ENCODE measurements at places on chromosomes 1 and 21.

- peak; percentile 29 for DNase-seq
These were observed 8.8 kb upstream of the CEP85 start for GRCh38 chr1:26225033-26225831.

GRCh38 chr1:34500451-34500850 is 254.4 kb upstream of the GJB5 start:
- no peak for DNase-seq

DNA sequence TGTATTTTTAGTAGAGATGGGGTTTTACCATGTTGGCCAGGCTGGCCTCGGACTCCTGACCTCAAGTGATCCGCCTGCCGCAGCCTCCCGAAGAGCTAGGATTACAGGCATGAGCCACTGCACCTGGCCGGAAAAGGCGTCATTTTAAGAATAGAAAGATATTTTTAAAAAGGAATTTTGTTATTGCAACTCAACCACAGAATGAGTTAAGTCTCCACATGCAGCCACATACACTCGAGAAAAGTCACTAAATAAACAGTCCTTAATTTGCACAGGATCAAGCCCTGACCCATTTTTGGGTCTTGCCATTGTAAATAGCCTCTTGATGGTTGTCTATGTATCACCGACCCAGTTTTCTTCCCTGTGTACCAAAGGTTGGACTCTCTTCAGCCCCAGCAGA is 85.5 kb downstream of the FBXO2 start:
- DNase-seq, result no peak

DNA sequence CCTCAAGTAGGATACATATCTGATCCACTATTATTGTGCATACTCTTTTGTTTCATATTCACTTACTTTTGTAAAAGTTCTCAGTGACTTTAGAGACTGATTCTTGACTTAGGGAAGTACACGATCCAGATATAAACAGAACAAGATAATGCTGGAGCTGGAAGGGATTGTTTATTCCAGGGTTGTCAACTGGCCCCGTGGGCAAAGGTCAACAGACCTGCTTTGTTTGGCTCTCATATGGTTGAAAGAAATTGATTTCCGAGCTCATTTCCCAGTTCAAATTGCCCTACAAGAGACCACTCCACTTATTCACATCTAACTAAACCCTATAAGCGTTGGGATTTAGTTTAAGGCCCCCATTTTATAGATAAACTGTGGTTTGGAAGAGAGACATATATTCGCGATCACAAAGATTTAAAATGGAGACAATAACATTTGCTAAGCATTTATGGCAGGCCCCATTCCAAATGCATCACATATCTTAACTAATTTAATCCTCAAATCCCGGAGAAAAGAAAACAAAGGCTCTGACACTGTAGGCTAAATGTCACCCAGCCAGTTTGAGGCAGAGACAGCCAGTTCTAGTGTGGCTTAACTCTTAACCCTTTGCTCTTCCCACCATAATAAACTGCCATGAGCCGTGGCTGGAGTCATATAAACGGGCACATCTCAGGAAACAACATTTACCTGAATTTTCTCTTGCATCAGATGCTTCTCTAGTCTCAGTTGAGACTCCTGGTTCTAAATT is 20.6 kb downstream of the REG4 start:
- no peak for DNase-seq

GRCh38 chr1:197808880-197809279 is 33.6 kb upstream of the DENND1B start:
- no peak for DNase-seq

GRCh38 chr1:234507089-234507488 is 28.1 kb upstream of the TARBP1 start:
- no peak for DNase-seq

DNA sequence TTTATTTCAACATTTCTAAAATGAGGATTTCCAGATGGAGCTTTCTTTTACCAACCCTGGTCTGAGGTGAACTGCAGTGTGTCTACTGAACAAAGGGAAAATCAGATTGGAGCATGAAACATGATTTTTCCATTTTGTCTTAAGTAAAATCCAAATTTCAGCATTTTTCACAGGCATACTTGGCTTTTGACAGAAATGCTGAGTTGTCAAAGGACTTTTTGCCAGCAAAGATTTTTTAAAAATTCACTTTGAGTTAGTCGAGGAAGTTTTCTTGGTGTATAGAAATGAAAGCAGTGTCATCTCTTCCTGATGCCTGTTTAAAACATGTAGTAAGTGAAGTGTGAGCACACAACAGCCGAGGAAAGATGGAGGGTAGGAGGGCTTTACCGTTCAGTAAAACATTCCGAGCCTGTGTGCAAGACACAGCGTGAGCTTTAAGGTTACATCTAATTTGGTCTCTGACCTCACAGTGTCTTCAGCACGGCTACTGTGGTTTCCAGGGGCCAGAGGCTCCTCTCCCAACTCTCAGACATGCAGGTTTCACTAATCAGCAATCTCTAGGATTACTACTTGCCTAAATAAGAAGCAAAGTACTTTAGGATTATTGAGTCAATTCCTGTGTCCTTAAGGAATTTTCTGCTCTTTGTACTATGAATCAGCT is 45.9 kb downstream of the SAMD13 start:
- no peak for DNase-seq

GRCh38 chr1:58989845-58990244 is 206.0 kb upstream of the JUN start:
- no peak for DNase-seq

DNA sequence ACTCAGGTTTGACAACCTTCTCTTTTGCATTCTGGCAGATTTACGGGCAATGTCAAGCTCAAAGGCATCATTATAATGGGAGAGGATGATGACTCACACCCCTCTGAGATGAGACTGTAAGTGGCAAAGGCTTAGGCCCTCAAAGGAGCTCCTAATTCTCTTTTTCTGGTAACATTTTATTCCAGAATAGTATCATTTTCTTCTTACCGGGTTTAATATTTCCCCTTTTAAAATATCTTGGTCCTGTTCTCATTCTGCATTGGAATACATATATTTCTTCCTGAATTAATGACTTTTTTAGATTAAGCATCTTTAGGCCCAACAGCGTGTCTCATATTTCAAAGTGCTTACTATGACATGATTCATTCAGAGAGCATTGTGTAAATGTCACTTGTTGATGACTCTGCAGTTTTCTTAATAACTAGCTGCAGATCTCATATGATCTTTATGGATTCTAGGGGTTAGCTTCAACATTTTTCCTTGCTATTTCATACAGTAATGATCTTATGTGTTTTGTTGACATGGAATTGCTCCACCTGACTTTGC is 1.7 kb downstream of the PITHD1 start:
- no peak for DNase-seq

- DNase-seq, result peak; percentile 44
These were observed at the start of gene SERTAD4 for GRCh38 chr1:210232511-210233215. Gene SERTAD4, plus strand, starts transcription at chr1:210232796. Its CDS starts 5,165 bp downstream, at chr1:210237961.

DNA sequence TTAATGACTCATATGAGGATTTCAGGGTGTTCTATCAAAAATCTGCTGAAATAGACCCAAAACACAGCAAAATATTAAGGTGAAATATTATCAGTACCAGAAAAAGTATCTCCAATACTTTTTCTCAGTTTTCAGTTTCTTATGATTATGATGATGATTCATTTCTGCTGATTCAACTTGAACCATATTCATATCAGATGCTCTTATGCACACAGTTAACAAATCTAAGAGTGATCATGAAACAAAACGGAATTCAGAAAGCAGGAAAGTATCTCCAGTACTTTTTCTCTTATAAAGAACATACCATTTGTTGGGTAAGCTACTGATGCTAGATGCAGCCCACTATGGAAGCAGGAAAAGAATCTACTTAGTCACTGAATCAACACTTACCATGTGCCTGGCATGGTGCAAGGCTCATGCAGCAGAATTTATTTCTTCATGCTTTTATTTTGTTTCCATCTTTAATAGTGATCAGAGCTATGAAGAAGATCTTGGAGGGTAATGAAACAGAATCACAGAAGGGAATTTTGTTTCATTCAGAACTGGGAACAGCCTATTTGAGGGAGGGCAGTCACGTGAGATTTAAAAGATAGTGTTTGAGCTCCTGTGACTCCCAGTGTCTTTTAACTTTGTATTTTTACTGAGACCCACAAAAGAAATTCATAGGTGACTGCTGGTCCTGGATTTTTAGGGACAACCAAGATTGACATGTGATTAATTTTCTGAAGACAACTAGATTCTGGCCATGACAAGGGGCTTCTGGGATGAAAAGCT is 480.6 kb downstream of the SETD4 start:
- DNase-seq, result no peak

- DNase-seq, result peak; percentile 35
These were observed 2.4 kb downstream of the ARID1A start for GRCh38 chr1:26697978-26698849.

DNA sequence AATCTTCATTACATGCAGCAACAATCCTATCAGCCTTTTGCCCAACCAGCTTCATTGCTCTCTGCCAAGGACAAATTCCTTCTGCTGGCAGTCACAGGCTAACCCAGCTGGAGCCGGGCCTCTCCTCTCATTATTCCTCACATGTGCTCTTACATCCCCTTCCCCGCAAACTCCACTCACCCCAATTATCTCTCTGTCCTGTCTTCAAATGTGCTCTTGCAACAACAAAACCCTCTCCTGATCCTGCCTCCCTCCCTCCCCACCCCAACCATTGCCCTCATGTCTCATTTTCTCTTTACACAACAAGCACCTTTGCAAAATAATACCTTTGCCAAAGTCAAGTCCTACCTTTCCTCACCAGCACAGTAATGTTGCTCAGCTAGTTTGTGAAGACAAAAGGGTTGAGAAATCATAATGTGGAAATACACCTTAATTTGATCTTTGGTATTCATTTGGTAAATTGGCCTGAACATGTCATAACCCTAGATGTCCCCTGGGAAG is 36.0 kb upstream of the DHCR24 start:
- no peak for DNase-seq

All from C1 segment of cervical spinal cord (tissue), 14 donors.